ENCODE measurements at places on chromosomes 7 and 10.

DNA sequence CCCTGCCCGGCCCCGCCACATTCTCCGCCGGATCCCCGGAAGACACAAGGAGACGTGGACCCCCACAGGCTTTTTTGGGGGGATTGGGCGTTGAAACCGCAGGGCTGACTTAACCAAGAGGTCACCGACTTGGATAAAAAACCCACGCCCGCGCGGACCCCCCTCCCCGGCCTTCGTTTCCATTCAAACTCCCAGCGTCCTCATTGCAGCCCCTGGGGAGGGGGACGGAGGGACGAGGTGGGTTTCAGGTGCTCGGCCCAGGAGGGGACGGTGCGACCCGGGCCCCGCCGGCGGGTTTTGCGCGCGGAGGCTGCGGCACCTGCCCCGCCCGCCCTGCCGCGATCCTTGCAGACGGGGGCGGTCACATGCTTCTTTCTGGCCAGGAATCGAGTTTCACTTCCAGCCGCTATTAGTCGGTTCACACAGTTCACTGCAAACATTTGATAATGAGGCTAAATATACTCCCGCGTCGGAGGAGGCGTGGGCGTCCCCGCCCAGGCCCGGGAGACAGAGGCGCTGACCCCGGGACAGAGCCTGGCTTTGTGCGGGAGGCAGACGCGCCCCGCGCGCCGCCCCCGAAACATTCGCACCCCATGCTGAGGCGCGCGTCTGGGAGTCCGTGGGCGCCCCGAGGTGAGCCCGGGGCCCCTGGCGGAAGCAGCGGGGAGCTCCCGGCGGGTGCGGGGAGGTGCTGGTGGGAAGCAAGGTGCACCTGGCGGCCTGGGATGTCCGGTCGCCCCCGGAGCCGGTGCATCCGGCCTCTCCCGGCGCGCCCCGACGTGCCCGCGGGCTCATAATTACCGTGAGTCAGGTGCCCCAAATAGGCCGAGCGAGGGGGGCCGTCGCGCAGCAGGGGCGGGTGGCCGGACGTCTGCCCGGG, 2.7 kb upstream of the PDGFA start:
- no peak for DNase-seq

GRCh38 chr7:96824686-96825085, 115.0 kb upstream of the SEM1 start:
- no peak for DNase-seq

DNA sequence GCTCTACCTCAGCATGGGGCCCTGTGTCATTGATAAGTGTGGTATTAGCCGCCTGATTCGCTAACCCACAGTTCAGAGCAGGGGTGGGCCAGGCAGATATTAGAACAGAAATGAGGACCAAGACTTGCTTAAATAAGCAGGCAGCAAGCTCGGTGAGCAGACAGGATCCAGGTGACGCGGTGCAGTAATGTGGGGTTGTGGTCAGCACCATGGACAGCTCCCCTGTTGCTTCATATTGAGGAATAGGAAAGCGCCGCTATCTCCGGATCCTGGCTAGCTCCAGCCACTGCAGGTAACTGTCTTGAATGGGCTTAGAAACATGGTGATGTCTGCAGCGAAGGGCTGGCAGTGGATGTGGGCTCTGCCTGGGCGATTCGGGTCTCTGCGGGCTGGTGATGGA, 51.3 kb upstream of the GPR26 start:
- DNase-seq = no peak

- no peak for DNase-seq
Observed at GRCh38 chr7:133539016-133539415, 286.1 kb downstream of the EXOC4 start.

GRCh38 chr10:46096446-46096845, 50.4 kb upstream of the MSMB start:
- DNase-seq = no peak

GRCh38 chr7:131255242-131255641, 72.4 kb upstream of the MKLN1 start:
- DNase-seq = no peak

- no peak for DNase-seq
Observed at GRCh38 chr10:4622384-4622783, 203.6 kb upstream of the AKR1E2 start.

DNA sequence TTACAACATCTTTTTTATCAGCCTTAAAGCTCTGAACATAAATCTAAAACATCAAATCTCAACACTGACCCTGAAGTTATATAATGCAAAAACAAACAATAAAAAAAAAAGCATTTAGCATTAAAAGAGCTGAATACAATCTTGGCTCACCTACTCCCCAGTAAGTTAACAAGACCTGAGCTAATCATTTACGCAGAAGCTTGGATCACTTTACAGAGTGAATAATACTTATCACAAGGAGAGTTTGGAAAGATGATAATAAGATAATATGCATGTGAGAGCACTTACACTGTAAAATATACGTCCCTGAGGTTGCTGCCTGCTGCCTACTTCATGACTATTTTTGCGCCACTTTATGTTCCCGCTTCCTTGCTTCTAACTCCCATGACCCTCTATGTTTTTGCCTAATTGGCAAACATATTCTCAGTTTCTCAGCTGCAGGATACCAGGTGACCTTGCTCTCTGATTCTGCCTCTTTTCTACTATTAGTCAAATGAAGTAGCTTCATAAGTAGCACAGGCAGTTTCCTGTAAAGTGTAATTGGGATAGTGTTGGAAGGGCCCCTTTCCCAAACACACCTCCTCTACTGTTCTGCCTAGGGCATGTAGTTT, 333.6 kb downstream of the LRRTM3 start:
- no peak for DNase-seq

GRCh38 chr7:91912494-91912893, 28.2 kb upstream of the AKAP9 start:
- DNase-seq = no peak

DNA sequence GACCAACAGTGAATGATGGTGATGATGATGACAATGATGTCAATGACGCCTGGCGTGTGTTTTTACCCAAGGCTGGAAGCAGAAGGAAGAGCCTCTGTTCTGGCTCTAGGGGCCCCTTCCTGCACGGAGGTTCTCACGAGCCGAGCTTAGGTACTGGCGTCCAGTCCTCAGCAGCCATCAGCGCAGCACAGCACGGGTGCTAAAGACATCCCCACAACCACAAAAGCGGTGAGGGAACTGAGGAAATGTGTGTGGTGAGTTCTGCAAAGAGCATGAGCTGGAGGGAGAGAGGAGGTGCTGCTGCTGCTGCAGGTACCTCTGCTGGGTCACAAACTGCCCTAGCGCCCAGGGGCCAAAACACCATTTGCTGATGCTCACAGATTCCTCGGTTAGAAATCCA, 81.6 kb downstream of the SFMBT2 start:
- no peak for DNase-seq

DNA sequence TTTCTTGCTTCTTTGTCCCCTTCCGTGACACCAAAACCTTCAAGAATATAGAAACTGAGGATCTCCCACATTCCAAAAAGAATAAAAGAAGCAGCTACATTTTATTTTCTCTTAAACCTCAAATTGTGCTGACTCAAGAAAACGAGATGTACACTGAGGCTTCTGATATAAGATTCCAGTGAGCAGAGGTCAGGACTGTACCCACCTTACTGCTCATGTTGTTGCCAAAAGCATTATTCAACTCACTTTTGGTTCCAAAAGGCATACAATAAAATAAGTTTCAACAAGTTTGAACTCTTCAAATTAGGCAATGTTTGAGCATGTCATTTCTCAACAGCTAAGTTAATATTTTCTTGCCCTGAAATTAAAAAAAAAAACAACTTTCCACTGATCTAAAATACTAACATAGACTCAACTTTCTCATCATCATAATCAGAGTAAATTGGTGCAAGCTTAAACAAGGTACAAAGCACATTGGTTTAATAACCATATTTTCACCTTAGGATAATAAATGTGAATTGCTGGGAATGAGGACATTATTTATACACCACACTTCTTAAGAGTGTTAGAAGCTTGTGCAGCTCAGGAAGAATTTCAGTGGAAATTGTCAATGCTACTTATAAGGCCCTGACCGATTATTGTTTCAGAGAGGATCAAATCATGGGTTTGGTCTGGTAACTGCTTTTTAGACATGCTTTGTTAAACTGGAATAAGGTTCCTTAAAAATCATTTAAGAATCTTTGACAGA, 629.0 kb upstream of the IGFBP3 start:
- no peak for DNase-seq

DNA sequence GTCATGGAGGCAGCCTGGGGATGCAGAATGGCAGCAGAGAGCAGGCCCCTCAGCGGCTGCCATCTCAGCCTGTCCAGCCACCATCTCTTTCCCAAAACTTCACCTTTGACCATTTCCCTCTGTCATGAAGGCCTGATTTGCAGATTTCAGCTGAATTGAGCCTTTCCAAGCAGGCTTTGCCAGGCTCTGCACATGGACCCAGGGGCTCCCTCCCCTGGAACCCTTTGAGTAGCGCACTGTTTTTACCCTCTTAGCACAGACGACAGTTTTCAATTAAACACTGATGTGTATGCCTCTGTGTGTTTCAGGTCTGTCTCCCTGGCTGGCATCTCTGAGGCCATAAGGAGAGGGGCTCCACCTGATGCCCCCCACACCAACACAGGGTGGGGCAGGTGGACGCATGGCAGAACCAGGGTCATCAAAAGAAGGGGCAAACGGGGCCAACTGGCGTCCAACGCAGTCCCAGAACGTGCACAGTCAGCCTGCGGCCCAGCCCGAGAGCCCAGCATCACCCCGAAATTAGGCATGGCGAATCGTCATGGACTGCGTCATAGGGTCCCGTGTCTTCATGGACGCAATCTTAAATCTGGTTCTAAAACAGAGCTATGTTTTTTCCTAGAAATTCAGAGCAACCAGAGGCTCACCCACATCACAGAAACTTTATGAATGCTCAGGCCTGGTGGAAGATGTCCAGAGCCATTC, 185.0 kb upstream of the TCERG1L start:
- DNase-seq = no peak

GRCh38 chr7:132244903-132245480, 331.3 kb downstream of the PLXNA4 start:
- no peak for DNase-seq

DNA sequence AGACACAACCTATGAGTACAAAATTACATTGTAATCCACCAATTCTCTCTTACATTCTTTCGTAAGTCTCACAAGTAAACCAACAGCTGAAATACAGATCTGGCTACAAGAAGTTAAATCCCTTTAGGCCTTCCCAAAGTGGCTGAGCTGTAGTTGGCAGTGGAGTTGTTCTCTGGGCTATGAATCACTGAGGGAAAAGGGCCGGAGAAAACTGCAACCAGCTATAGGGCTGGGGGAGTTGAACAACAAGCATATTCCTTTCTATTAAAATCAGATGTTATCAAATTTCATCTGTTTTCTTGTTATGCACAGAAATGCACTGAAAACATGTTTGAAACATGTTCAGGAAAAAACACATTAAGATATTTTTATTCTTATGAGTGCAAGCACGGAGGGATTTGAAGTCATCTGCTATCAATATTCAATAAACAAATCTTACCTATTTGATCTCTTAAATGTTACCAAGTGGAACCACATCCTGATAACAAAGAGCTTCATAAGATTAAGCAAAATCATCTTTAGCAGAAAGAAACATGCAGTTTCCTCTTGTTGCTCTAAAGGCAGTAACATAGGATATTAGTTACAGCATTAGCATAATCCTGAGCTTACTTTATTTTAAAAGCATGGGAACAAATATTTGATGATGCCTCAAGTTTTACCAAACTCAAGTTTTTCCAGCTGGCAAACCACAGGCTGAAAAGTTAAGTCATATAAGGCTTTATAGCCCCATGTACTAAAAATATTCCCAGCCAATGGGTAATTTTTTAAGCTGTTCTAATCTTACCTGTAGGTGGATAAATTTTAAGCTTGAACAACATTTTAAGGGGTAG, 212.7 kb downstream of the TAX1BP1 start:
- no peak for DNase-seq

GRCh38 chr10:82668221-82668895, 793.4 kb downstream of the NRG3 start:
- DNase-seq = no peak

GRCh38 chr7:32458025-32458424, 32.2 kb downstream of the LSM5 start:
- no peak for DNase-seq

- DNase-seq = no peak
Observed at GRCh38 chr7:158285383-158285770, 302.2 kb downstream of the PTPRN2 start.

DNA sequence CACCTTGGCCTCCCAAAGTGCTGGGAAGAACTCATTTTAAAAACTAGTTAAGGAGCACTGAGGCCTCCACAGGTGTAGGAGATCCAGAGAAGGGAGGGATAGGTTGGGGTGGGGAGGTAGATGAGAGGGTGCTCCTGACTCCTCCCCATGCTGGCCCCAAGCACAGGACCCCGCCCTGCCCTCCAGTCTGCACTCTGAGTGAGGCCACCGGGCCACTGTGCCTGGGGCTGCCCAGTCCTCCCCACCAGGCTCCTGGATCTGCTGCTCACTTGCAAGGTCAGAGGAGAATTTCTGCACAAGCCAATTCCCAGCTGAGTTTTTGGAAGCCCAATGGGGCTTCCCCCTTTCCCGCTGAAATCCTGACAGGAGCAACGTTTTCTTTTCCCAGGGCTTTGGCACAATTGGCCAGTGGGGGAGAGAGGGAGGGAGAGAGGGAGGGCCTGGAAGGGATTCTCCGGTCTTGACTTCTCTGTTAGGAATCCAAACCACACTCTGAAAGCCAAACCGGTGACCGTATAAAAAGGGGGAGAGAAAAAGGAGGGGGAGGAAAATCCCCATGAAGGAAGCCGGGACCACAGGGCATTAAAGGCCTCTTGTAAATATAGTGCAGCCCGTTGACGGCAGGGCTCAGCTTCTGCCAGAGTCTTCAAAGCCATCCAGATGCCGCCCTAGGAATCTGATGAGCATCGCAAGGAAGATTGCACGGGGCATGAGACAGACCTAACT, 116.2 kb downstream of the SH3PXD2A start:
- no peak for DNase-seq

- no peak for DNase-seq
Observed at GRCh38 chr7:157136372-157136771, 2.4 kb upstream of the UBE3C start.

DNA sequence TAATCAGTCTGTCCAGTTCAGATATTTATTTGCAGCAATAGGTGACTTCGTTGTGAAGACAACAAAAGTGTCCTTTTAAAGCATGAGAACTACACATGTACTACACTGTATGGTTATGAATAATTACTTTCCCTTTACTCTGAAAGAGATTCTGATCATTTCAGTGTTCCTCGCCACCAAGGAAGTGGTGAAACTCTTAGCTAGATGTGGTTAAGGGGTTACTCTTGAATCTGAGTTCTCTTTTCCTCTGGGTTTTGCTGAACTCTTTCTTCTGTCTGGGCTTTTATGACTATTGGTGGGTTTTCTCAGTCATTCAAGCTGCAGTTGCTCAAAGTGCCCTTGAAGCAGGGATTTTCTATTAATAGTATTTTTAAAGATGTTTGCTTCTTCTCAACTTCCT, 127.9 kb upstream of the SEM1 start:
- DNase-seq = no peak

Data from activated T-helper 1 cell treated with Interleukin-2 at 50 U/mL for 16 hours (primary cell).